ENCODE measurements at places on chromosomes 11 and 22. TPM values are rescaled to one million over a fixed set of nuclear protein-coding genes. Genes with fewer than 3 reads are reported as not detected.

- peak within 1 kb of the TSS; percentile 99 for H3K4me3 ChIP-seq
- DNase-seq = peak; percentile 86
- peaks cover 24% of the 10 kb centered on the region for H3K4me1 ChIP-seq
- no peaks in the 10 kb centered on the region for H3K27me3 ChIP-seq
- peaks cover 64% of the 10 kb centered on the region for H3K36me3 ChIP-seq
Observed at GRCh38 chr11:70397983-70398833, at the start of gene CTTN. TSS of gene CTTN (plus strand) at chr11:70398529. CDS start at chr11:70407298, 8,769 bp downstream.

DNA sequence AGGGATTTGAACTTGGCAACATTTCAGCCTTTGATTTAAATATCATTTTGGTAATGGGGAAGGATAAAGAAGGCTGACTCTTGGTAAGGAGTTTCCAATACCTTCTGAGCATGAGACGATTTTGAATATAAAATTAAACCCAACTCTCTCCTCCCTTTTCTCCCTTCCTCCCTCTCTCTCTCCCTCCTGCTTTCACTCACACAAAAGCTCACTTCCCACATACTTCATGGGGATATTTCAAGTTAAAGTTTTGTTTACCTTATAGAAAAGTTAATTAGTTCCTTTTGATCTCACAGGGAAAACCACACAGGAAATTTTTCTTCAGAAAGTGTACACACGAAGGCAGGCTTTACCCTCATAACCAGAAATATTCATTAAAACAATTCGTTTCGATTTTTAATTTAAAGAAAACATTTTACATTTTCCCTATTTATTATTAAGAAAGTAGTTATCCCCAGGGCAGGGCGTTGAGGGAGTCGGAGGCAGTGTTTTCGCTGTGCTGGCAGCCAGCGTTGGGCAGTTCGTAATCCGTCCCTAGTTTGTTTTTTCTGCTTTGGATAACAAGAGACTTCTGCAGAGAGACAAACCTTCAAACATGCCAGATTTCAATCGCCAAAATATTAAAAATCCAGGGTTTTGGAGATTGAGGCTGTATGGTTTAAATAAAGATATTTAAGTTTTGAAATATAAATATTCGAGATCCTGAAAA lies 25.3 kb upstream of the ALX4 start:
- no peaks in the 10 kb centered on the region for H3K36me3 ChIP-seq
- H3K27ac ChIP-seq = no peak overlapping the region
- no peaks in the 10 kb centered on the region for H3K4me1 ChIP-seq
- peaks cover 99% of the 10 kb centered on the region for H3K27me3 ChIP-seq

The LRRN4CL gene
- total RNA-seq = 0.71 TPM

The GCAT gene
- total RNA-seq = 22.7 TPM

The MYRF gene
- total RNA-seq = 139 TPM

- H3K4me1 ChIP-seq = no peaks in the 10 kb centered on the region
- no peak for DNase-seq
- peaks cover 89% of the 10 kb centered on the region for H3K27me3 ChIP-seq
- H3K27ac ChIP-seq = no peak overlapping the region
- H3K36me3 ChIP-seq = no peaks in the 10 kb centered on the region
- H3K4me3 ChIP-seq = no peak overlapping the region
Observed at GRCh38 chr11:114237321-114238280, 58.6 kb upstream of the NNMT start.
